ENCODE measurements at places on chromosomes 11 and 22. TPM values are rescaled to one million over a fixed set of nuclear protein-coding genes. Genes with fewer than 3 reads are reported as not detected.

The BACE1-AS gene
- 6.8 TPM for total RNA-seq

The UPK3A gene
- not detected for total RNA-seq

The OR6A2 gene
- total RNA-seq, result 0.24 TPM

The RGL4 gene
- total RNA-seq, result not detected

The IPO7 gene
- total RNA-seq, result 88.7 TPM

The POLDIP3 gene
- 20.7 TPM for total RNA-seq

The PGA5 gene
- not detected for total RNA-seq

The GPHA2 gene
- total RNA-seq, result not detected

The MRGPRX4 gene
- not detected for total RNA-seq

The ARHGEF17 gene
- total RNA-seq, result 9.1 TPM

The GCAT gene
- 15.1 TPM for total RNA-seq

The RIC3 gene
- not detected for total RNA-seq

The FREY1 gene
- not detected for total RNA-seq

The HTR3B gene
- total RNA-seq, result not detected

The XKR3 gene
- not detected for total RNA-seq

The PAK1 gene
- 60.2 TPM for total RNA-seq

The AQP11 gene
- 2.8 TPM for total RNA-seq

The CRYBB3 gene
- not detected for total RNA-seq

The CRYBA4 gene
- not detected for total RNA-seq

The IGSF22 gene
- not detected for total RNA-seq

The C11orf65 gene
- total RNA-seq, result 0.24 TPM

The NXPE1 gene
- not detected for total RNA-seq

The TRIM48 gene
- 0.24 TPM for total RNA-seq

The DDIAS gene
- total RNA-seq, result 23.4 TPM

The C11orf52 gene
- not detected for total RNA-seq

The KRTAP5-7 gene
- not detected for total RNA-seq

The APOA1 gene
- not detected for total RNA-seq

The NDUFA6 gene
- 96.1 TPM for total RNA-seq

The CECR2 gene
- 0.12 TPM for total RNA-seq

The GPR137 gene
- 26.8 TPM for total RNA-seq

The GDPD4 gene
- not detected for total RNA-seq

The APOA5 gene
- total RNA-seq, result not detected

The E2F8 gene
- 4.7 TPM for total RNA-seq

The MISFA gene
- 0.60 TPM for total RNA-seq

The C11orf97 gene
- not detected for total RNA-seq

The OR4D9 gene
- total RNA-seq, result not detected

The APOBEC3C gene
- 11.2 TPM for total RNA-seq

The TMEM223 gene
- 55.3 TPM for total RNA-seq

The MAJIN gene
- not detected for total RNA-seq

The TSGA10IP gene
- not detected for total RNA-seq

The CSKMT gene
- 5.6 TPM for total RNA-seq

The PMM1 gene
- 24.2 TPM for total RNA-seq

The MB gene
- total RNA-seq, result 2.3 TPM

The ELFN2 gene
- total RNA-seq, result under 0.01 TPM

The OR2D2 gene
- total RNA-seq, result 0.36 TPM

The MMP27 gene
- total RNA-seq, result not detected

The OR5I1 gene
- not detected for total RNA-seq

The OR4D5 gene
- total RNA-seq, result not detected

The MS4A1 gene
- not detected for total RNA-seq

The LINC01488 gene
- not detected for total RNA-seq

The SLC6A5 gene
- total RNA-seq, result not detected

The WEE1 gene
- 52.3 TPM for total RNA-seq

The OR9I1 gene
- total RNA-seq, result not detected
